Hematopoietic multipotent progenitor cell treated with erythropoietin and hydrocortisone succinate and interleukin-3 and kit ligand, for 6 days (in vitro differentiated cells): ENCODE measurements at places on chromosomes 2 and 18.

DNA sequence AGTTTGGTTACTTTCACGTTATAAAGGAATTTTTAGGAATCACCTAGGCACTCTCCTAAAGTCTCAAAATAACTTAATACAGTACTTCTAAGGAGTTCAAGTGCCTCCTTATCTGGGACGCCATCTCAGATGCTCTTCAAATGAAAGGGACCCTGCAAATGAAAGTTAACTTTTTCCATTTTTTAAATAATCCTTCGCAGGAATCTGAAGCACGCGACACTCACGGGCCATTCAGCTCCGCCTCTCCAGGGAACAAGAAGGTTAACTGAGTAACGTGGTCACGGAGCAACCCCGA lies 537 bp upstream of the ZC3H15 start:
- no peak for DNase-seq

DNA sequence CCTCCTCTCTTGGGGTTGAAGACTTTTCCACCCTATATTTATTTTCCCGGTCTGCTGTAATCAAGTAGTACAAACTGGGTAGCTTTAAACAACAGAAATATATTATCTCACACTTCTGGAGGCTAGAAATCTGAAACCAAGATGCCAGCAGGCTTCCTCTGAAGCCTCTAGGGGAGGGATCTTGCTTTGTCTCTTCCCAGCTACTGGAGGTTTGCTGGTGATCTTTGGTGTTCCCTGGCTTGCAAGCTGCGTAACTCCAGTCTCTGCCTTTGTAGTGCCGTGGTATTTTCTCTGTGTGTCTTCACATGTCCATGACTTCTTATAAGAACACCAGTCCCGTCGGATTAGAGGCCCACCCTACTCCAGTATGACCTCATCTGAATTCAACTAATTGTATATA lies 44.4 kb downstream of the MYO3B start:
- DNase-seq = no peak

- DNase-seq = no peak
Measured at GRCh38 chr18:70363861-70364260, 75.0 kb downstream of the SOCS6 start.

DNA sequence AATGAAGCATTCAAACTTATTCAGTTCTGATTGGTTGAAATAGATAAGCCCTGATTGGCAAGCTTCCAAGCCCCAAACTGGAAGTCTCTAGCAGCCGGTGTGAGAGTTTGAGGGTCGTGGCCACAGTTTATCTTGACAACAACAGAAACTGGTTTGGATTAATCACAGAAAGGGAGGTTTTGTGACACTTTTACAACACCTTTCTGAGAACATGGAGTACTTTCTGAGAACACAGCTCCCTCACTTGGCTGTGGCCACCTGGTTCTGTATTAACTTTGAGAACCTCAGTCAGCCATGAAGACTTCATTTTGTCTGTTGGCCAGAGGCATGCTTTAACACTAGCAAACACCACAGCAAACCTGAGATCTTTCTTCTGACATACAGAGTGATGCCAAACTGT lies 280.7 kb upstream of the VWC2L start:
- DNase-seq = peak; percentile 27

- DNase-seq = no peak
Measured at GRCh38 chr18:11784674-11785304, 66.4 kb upstream of the CHMP1B start.

- no peak for DNase-seq
Measured at GRCh38 chr2:234714711-234715110, 217.8 kb upstream of the ARL4C start.

DNA sequence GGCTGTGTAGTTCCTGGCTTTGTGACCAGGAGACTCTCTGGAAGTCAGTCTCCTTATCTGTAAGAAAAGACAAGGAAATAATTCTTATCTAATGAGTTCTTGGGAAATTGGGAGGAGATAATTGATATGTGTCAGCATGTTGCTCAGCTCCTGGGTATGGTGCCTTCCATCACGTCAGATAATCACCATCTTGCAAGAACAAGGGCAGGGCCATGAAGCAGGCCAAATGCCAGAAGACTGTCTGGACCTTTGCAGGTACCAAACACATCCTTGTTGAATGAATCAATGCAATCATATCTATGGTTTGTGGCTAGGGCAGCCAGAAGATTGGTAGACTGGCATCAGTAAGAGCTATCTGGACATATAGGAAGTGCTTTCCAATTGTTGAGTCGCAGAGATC lies 473.5 kb downstream of the TNS1 start:
- no peak for DNase-seq

- DNase-seq = no peak
Measured at GRCh38 chr2:9905413-9905812, 46.1 kb upstream of the GRHL1 start.

GRCh38 chr2:67234440-67234839 lies 162.7 kb upstream of the ETAA1 start:
- peak; percentile 22 for DNase-seq

- peak; percentile 75 for DNase-seq
Measured at GRCh38 chr2:61658841-61659780, 121.0 kb upstream of the XPO1 start.

DNA sequence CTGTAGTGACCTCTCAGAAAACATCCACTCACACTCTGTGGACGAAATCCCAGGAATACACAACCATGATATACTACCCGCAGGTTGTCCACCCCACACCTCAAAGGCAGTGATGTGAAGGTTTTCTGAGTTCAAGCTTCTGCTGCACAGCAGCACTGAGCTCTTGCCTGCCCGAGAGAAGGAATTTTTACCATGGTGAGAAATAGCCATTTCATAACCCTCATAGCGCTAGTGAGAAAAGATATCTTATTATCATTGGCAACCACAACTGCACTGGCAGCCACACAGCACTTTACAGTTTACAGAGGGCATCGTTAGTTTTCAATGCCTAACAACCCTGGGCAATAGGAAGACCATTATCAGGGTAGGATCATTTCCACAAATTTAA lies 36.9 kb downstream of the NAPG start:
- peak; percentile 14 for DNase-seq

- DNase-seq = no peak
Measured at GRCh38 chr2:150449856-150450255, 37.6 kb downstream of the RND3 start.

- DNase-seq = no peak
Measured at GRCh38 chr18:75090336-75090735, 118.6 kb downstream of the PTGR3 start.

GRCh38 chr2:88066543-88066942 lies 1.1 kb upstream of the SMYD1 start:
- no peak for DNase-seq

- DNase-seq = no peak
Measured at GRCh38 chr2:72827966-72828646, 2.3 kb upstream of the EXOC6B start.

- peak; percentile 53 for DNase-seq
Measured at GRCh38 chr2:9737053-9737875, 106.0 kb upstream of the TAF1B start.

GRCh38 chr2:75587954-75588587 lies 27.3 kb upstream of the EVA1A start:
- no peak for DNase-seq

- peak; percentile 9 for DNase-seq
Measured at GRCh38 chr18:31049189-31049588, 6.6 kb upstream of the DSC3 start.

- no peak for DNase-seq
Measured at GRCh38 chr2:200609028-200609614, 23.3 kb downstream of the AOX1 start.

- no peak for DNase-seq
Measured at GRCh38 chr18:12079491-12080237, 14.0 kb upstream of the ANKRD62 start.
